ENCODE measurements at places on chromosomes 4 and X.

GRCh38 chrX:77277911-77278310 lies 169.3 kb upstream of the FGF16 start:
- DNase-seq = no peak

- DNase-seq = no peak
These were observed 49.2 kb downstream of the FHIP1A start for GRCh38 chr4:151458148-151458547.

DNA sequence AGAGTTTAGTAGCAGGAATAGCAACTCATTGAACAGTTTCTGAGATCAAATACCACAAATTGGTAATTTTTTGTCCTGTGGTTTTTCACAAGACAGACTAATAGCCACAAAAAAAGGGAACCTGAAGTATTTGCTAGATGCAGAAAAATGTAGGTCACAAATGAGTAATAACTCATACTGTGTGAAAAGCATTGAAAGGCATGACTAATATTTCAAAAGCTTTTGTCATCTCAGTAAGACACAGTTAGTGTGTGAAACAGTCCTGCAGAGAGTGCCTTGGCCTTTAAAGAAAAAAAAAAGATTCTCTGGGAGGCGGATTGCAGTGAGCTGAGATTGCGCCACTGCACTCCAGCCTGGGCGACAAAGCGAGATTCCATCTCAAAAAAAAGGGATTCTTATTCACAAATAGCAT lies 31.4 kb upstream of the SLC25A31 start:
- DNase-seq = no peak

DNA sequence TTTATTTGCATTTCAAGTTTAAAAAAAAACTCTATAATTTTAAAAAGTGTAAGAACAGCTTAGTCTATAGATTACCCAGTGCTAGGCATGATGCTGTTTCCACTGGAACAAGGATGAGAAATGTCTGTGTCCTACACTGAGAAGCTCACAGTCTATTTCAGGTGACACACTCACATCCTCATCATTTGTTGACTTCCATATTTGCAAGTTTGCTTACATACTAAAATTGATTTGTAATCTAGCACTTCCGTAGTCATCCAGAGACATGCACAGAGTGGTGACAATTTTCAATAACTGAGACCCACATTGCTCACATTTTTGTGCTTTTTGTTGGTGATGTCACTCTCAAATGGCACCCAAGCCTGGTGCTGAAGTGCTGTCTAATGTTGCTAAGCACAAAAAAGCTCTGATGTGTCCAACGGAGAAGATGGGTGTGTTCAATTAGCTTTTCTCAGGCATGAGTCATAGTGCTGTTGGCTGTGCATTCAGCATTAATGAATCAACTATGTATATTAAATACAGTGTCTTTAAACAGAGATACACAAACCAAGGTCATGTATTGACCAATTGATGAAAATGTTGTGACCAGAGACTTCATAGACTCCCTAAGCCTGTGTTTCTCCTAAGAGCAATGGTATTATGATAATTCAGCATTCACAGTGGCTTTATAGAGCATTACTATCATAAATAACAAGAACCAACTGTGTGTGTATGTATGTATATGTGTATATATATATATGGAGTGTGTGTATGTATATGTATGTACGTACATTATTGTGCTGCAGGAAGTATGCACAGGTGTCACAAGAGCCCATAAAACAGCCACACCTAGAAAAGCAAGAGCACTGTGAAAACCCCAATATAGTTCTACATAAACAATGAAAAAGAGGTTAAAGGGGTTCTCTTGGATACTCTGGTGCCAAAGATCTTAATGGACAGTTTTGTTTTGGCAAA lies 31.2 kb upstream of the VCX3B start:
- no peak for DNase-seq

- no peak for DNase-seq
These were observed 108.6 kb downstream of the ACTRT1 start for GRCh38 chrX:127943571-127943970.

- DNase-seq = no peak
These were observed 42.0 kb upstream of the MXRA5 start for GRCh38 chrX:3388457-3388856.

DNA sequence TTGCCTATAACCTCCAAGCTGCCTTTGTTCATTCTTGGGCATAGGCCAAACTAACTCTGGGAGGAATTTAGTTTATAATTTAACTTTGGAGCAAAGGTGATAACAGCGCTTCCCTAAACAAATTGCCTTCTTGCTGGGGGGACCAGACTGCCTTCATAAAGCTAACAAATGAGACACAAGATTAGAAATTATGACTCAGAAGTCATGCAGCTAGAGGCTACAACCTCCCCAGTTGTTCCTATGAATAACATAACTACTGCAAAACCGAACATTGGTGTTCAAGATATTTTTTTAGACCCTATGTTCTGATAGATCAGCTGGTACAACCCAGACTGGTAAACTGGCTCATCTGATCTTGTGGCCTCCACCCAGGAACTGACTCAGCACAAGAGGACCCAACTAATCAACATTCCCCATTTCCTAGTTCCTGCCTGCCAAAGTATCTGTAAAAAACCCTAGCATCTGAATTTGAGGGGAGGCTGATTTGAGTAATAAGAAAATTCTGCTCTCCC lies 22.0 kb upstream of the TMPRSS11B start:
- no peak for DNase-seq

- no peak for DNase-seq
These were observed 14.8 kb upstream of the RASGEF1B start for GRCh38 chr4:81486502-81486901.

GRCh38 chrX:130676861-130677260 lies 226.1 kb downstream of the ENOX2 start:
- DNase-seq = no peak

GRCh38 chr4:116702949-116703348 lies 382.4 kb downstream of the TRAM1L1 start:
- DNase-seq = no peak

- no peak for DNase-seq
These were observed 48.3 kb upstream of the GPR174 start for GRCh38 chrX:79096145-79096556.

DNA sequence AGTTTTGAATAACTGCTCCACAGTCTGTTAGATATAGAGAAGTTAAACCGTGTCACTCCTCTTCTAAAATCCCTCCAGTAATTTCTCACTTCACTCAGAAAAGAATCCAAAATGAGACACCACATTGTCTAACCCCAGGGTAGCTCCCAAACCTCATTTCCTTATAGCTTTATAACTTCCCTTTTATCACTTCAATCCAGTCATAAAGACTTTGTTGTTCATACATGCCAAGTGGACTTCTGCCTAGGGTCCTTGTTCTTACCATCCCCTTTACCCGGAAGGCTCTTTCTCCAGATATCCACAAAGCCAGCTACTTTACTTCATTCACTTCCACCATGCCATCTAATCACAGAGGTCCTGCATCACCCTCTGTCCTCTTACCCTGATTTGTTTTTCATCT lies 156.2 kb downstream of the GABRB1 start:
- no peak for DNase-seq

DNA sequence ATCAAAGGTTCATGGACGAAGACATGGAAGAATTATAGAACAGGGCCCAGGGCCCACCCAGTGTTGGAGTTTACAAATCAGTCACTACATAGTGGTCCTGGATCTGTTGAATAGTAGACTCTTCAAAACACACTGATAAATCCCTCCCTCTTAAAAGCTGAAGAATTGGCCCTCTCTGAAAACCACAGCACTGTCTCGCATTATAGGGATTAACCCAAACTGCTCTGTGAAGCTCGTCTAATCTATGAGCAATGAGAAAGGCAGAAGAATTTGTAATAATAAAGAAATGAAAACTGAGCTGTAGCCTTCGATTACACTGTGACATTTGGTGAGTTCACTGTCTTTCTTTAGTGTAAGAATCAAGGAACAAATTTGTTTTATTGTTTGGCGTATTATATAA lies 92.5 kb upstream of the ZFP42 start:
- no peak for DNase-seq

GRCh38 chr4:117545039-117545438 lies 459.7 kb upstream of the TRAM1L1 start:
- DNase-seq = no peak

DNA sequence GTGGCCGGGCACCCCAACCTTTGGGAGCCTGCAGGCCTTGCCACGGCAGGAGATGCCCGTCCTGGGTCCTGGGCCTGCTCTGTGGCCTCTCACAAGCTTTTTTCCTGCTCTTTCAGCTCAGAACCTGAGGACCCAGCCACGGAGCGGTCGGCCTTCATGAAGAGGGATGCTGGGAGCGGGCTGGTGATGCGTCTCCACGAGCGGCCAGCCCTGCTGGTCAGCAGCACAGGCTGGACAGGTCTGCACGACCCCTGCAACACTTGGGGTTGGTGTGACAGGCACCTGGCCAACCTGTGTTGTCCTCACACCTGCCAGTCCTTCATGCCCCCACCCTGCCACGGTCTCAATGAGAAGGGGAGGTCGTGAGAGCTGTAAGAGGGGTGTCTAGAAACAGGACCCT lies 170.0 kb downstream of the ADRA2C start:
- DNase-seq = no peak

GRCh38 chr4:8585721-8586212 lies 5.6 kb downstream of the GPR78 start:
- DNase-seq = no peak

DNA sequence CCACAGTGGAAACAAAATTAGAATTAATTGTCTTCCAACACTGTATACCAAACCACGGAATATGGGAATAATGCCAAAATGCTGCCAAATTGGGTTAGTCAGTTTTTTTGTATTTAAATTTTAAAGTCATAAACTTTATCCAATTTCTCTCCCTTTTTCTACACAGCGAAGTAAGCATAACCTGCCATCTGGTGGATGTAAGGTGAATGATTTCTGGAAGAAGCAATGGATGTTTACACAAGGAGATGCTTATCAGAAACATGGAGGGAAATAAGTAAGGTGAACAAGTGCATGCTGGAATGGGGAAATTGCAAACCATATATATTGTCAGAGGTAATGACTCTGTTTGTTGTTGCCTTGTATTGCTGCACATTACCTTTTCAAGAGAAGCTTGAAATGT lies 691.9 kb downstream of the TECRL start:
- no peak for DNase-seq

DNA sequence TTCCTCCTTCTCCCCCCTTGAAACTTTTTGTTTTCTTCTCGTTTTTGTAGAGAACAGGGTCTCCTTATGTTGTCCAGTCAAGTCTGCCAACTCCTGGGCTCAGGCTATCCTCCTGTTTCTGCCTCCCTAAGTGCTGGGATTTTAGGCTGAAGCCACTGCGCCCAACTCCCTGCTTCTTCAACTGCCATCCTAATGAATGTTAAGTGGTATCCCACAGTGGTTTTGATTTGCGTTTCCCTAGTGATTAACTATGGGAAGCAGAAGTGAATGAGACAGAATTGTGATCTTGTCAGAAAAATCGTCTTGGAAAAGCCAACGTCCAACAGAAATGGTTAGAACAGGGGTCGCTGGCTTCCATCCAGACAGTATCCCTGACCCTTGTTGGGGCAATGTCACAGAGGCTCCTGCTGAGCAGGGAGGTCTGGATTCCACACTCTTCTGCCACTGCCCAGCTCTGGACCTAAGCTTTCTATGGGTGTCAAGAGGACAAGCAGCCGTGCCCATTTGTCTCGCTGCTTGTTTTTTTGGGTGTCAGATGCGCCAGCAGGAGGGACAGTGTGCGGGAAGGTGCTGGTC lies 869 bp upstream of the ADD1 start:
- no peak for DNase-seq

GRCh38 chrX:31093639-31093975 lies 21.8 kb upstream of the FTHL17 start:
- no peak for DNase-seq

DNA sequence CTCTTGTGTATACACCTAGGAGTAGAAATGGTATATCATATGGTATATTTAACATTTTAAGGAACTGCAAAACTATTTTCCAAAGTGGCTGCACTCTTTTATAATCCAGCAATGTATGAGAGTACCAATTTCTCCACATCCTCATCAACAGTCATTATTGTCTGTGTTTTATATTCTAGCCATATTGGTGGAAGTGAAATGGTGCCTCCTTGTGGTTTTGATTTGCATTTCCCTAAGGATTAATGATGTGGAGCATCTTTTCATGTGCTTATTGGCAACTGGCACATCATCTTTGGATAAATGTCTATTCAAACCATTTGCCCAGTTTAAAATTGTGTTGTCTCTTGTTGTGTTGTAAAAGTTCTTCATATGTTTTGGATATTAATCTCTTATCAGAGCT lies 9.6 kb downstream of the BMP15 start:
- no peak for DNase-seq

DNA sequence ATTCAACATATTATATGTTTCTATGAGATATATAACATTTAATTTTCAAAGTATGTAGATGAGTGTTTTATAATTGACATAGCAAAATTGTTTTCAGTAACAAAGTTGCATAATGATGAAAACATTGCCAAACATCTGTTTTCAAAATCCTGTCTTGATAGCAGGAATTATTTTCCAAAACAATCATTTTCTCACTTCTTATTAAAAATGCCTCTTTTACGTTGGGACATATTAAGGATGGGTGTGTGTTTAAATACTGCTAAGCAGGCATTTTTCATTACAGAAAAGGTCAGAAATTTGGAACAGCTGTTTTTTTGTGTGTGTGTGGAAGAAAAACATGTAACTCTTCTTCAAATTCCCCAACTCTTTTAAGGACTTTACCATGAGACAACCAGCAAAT lies 452.0 kb downstream of the SPRY1 start:
- DNase-seq = no peak

DNA sequence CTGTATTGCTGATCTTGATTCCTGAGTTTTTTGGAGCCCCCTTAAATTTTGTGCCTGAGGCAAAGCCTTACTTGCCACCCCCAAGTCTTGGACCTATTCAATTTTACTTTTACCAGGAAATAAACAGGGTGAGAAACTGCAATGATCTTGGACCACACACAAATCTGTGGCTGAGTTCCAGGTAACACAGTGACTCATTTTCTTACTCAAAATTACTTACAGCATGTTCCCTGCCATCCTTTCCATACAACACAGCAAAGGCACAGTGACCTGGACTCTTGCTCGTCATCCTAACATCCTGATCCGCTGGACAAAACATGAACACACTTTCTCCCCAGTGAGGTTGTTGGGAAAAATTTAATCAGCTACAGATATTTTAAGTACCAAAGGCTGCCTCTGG lies 60.7 kb upstream of the S100G start:
- DNase-seq = no peak

DNA sequence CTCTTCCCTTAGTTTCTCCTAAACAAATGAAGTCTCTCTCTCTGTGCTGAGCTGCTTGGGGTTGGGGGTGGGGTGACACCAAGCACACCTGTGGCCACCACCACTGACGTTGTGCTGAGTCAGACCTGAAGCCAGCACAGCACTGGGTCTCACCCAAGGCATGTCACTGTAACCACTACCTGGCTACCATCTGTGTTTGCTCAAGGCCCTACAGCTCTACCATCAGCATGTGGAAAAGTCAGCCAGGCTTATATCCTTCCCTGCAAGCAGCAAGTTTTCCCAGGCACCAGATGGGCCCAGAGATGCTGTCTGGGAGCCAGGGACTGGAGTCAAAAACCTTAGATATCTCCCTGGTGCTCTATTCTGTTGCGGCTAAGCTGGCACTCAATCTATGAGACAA lies 6.9 kb downstream of the CXCL10 start:
- DNase-seq = no peak

All from activated CD8-positive, alpha-beta memory T cell treated with anti-CD3 and anti-CD28 coated beads for 24 hours (primary cell).